Urothelium cell line (cell line): ENCODE measurements at places on chromosomes 1 and 21.

GRCh38 chr1:77349275-77349674 is 67.5 kb downstream of the AK5 start:
- no peak for DNase-seq

DNA sequence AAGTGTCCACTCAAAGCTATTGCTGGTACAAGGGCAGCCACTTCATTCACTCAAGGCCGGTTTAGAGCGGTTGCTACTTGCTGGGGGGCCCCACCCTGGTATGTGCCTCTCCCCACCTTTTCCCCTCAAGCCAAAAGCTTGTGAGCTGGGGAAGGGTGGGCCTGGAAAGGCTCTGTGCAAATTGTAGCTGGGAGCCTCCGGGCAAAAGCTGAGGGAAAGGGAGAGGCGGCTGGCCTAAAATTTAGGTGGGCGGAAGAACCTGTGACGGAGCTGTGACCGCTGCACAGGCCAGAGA is 306 bp upstream of the SH3D21 start:
- DNase-seq: no peak

- peak; percentile 4 for DNase-seq
These were observed 479.3 kb upstream of the RUNX1 start for GRCh38 chr21:35528116-35529042.

- peak; percentile 77 for DNase-seq
These were observed 16.2 kb upstream of the GPR157 start for GRCh38 chr1:9145021-9145668.

- DNase-seq: no peak
These were observed 49.0 kb downstream of the SCCPDH start for GRCh38 chr1:246773213-246773641.

GRCh38 chr1:224804220-224804619 is 125.3 kb upstream of the DNAH14 start:
- DNase-seq: no peak

GRCh38 chr1:21278860-21279845 is 11.1 kb downstream of the ECE1 start:
- no peak for DNase-seq

DNA sequence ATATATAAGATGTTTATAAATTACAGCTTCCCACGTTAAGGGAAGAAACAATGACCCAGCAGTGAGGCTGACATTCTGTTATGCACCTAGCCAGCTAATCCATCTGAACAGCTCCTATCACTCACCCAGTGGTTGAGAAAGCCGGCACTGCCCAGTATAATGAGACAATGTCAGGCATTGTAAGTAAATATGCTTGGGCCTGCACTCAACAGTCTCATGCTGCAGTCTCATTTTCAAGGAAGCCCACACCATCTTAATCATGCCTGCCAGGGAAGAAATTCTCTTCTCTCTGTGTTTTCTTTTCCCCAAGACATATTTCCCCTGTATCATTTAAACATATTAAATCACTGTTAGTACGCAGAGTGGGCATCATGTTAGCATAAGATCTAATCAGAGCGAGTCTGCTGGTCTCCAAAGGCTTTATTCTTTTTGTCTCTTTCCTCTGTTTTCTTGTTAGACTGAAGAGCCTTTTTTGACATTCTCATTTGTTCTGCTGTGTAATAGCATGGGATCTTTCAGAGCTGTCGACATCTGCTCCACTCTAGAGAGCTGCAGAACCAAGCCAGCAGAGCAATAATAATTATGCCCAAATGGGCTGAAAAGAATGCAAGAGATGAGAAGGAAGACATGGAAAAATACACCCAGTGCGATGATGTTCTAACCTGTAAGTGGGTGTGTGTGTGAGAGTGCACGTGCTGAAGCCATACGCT is 67.6 kb upstream of the SLC22A15 start:
- DNase-seq: no peak

DNA sequence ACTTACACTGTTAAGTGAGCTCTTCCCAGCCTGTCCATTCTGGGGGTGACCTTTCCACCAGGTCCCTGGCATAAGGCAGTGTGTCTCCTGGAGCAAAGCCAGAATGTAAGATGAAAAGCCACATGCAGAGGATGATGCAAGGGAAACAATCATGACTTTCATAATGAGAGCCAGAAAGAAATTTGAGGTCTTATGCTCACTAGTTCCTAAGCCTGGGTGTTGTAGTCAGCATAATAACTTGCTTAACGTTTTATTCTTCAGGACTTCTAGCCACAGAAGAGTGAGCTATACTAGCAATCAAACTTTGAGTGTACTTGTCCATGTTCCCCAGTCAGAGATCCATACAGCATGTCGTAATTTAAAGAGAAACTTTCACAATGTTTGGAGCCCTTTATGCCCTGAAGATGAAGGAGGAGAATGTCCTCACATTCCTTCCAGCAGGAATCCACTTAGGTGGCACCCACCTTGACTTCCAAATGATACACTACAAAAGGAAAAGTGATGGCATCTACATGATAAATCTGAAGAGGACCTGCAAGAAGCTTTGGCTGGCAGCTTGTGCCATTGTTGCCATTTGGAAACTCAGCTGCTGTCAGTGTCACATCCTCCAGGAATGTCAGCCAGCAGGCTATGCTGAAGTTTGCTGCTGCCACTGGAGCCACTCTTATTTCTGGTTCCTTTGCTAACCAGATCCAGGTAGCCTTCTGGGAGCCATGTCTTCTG is 60.5 kb upstream of the FOXD3 start:
- no peak for DNase-seq

DNA sequence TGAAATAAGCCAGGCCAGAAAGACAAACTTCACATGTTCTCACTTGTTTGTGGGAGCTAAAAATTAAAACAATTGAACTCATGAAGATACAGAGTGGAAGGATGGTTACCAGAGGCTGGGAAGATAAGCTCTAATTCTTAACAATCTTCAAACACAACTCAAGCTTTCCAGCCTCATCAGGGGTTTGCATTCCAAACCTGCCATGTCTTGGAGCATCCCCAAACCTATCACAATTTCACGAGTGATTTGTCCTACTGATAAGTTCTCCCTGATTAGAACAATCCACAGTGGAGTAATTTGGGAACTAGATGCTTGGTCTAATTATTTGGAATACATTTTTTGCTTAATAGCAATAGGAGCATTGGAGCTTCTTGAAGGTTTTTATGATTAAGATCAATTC is 418.5 kb upstream of the PKN2 start:
- DNase-seq: no peak

DNA sequence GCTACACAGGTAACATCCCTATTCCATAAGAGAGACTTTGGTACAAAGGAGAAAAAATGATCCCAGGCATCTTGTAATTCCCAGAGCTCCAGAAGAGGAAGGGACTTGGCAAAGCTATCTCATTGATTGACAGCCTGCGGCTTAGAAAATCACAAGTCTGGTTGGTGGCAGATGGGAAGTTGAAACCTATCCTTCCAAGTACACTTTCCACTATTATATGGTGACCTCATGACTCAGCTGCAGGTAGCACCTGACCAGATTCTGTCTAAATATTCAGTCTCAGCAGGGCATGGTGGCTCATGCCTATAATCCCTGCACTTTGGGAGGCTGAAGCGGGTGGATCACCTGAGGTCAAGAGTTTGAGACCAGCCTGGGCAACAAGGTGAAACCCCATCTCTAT is 89.9 kb downstream of the TIAM1 start:
- DNase-seq: no peak

GRCh38 chr21:32585042-32585710 is at the start of gene TCP10L:
TSS of gene TCP10L (minus strand) at chr21:32585523. CDS start at chr21:32584304, 1,219 bp downstream.
- no peak for DNase-seq

GRCh38 chr1:199522338-199522737 is 505.2 kb upstream of the NR5A2 start:
- no peak for DNase-seq

GRCh38 chr1:5822726-5823125 is 169.5 kb downstream of the NPHP4 start:
- no peak for DNase-seq

DNA sequence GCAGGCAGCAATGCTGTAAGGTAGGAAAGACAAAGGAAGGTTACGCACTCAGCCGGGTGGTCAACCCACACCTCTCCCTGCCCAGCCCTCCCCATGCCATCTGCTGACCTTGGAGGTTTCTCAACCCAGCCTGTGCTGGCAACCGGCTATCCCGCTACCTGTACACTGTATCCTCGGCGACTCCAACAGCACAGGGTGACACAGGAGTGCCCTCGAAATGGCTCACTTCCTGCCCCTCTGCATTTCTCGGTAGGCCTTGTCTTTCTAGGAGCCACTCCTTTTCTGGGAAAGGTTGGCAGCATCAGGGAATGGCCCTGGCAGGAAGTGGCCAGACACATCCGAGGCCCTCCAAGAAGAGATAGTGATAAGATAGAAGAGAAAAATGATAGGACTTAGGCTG is 124.0 kb downstream of the PROX1 start:
- DNase-seq: no peak

DNA sequence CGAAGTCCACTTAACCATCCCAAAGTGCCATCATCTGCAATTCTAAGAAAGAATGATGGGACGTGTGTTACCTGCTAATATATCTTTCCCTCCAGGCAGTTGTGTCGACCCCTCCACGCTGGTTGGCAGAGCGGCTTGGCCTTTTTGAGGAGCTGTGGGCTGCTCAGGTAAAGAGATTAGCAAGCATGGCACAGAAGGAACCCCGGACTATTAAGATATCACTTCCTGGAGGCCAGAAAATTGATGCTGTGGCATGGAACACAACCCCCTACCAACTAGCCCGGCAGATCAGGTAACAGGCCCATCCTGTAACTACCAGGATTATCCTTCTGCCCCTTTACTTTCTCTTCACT is 520 bp downstream of the TARS2 start:
- no peak for DNase-seq

- DNase-seq: no peak
These were observed 63.8 kb upstream of the ATP1A1 start for GRCh38 chr1:116309090-116309870.

DNA sequence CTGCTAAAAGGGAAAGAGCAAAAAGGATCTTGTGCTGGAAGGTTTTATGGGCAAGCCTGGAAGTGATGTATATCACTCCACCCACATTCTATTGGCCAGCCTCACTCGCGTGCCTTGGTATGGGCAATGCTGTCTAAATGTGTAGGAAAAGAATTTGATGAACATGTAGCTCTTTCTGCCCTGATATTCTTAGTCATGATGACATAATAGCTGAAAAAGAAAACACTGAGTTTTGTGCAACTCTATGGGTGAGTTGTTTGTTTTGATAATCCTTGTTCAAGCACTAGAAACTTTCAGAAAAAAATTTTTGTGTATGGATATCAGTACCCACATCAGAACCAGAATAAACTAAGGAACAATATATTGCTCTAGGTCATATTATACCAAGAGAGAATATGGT is 231.5 kb upstream of the ST6GALNAC5 start:
- no peak for DNase-seq

GRCh38 chr1:107788206-107789202 is 176.5 kb downstream of the VAV3 start:
- DNase-seq: no peak

- DNase-seq: no peak
These were observed 71.1 kb downstream of the NPHP4 start for GRCh38 chr1:5921129-5921528.

DNA sequence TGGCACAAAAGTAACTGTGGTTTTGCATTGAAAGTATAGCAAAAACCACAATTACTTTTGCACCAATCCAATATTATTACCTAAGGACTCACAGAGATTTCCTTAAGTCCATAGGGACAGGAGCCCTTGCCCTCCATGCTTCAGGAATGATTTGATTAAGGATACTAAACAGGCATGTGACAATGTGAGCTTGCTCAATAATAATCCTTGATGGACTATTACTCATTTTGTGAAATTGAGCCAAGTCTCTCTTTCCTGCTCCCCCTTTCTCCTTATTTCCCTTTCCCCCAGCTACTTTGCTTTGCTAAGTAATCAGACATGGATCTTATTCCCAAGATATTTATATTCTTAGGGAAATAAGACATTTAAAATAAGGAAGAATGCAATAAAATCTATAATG is 21.6 kb upstream of the RGL1 start:
- DNase-seq: no peak

- DNase-seq: peak; percentile 50
These were observed 1.4 kb downstream of the BACH1 start for GRCh38 chr21:29299916-29300806.

DNA sequence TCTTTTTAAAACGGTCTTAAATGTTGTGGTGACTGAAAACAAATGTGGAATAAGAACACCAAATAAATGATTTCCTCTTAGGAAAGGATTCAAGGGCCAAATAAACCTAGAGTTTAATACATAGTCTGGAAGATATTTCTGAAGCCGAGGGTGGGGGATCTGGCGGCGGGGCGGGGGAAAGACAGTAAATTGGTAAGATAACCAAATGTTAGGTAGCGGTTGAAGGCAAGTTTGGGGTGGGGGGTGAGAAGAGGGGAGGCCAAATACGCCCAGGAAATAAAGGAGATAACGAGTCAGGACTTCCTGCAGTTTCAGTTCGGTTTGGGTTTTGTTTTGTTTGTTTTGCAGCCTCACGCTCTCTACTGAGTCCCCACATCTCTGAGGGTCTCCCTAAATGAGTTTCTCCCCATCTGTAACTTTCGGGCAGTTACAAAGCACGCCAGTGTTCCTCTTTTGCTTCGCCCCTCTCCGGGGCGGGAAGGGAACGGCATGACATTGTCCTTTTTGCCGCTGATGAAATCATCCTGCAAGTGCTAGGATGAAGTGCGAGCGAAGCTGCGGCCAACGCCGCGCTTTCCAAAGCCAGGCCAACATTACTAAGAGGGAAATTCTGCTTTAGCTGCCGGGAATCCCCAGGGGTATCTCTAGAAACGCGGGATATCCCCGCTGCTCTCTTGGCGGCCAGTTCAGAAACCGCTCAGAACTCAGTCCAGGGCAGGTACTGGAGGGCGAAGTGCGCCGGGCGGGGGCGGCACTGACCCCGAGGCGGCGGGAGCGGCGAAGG is 844 bp downstream of the NIBAN1 start:
- DNase-seq: no peak
